ENCODE measurements at places on chromosomes 12 and 14. TPM values are rescaled to one million over a fixed set of nuclear protein-coding genes. Genes with fewer than 3 reads are reported as not detected.

Gene CRACR2A
- total RNA-seq, result 5.2 TPM

DNA sequence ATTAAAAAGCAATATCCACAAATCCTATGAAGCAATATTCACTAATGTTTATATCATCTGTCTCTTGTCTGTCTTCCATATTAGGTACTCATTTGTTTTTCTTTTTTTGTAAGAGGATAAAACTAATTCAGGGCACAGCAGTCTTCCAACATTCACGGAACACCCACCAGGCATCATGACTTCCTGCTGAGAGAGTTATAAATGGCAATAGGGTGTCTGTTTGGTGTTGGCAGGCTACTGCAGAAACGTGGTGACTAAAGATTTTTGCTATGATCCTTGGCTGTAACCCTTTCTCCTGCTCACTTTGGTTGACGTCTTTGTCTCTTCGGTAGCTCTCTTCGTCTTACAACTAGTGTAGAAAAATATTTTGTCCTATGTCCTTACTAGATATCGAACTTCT, 860.6 kb upstream of the MGAT4C start:
- no peak for DNase-seq

DNA sequence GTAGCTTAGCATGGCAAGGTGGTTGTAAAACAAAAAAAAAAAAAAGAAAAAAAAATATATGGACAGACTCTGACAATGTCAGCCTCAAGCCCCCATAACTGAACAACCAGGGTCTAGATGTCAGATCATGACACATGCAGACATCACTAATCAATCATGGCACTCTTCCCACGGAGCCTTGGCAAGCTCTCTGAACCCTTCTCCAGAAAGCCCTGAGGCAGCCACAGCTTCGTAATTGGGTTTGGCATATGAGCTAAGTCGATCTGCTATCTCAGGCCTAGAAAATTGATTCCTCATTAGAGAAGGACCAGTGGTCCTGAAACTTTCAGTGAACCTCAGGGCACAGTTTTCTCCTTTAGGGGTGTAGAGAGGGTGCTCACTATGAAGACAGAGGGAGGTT, 112.2 kb downstream of the GPR135 start:
- no peak for DNase-seq

- no peak for DNase-seq
Measured at GRCh38 chr12:128783129-128783574, 40.6 kb downstream of the SLC15A4 start.

DNA sequence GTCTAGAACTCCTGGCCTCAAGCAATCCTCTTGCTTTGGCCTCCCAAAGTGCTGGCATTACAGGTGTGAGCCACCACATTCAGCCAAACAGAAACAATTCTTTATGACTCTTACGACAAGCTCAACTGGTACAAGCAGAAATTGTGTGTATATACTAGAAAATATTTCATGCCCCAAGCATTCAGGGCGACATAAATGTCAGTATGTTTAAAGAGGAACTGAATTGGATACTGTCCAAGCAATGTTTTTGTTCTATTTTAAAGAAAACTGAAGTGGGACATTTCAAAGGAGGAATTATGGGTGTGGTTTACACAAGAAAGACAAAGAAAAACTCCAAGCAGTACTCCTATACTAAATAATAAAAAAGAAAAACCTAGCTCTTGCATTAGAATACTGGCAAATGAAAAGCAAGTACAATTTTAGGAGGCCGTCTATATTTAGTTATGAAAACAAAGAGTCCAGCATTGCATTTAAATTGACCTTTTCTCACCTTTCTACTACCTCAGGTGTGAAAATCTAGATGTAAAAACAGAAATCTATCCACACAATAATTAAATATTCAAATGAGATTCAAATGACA, 48.9 kb downstream of the PPP1R12A start:
- DNase-seq, result no peak

DNA sequence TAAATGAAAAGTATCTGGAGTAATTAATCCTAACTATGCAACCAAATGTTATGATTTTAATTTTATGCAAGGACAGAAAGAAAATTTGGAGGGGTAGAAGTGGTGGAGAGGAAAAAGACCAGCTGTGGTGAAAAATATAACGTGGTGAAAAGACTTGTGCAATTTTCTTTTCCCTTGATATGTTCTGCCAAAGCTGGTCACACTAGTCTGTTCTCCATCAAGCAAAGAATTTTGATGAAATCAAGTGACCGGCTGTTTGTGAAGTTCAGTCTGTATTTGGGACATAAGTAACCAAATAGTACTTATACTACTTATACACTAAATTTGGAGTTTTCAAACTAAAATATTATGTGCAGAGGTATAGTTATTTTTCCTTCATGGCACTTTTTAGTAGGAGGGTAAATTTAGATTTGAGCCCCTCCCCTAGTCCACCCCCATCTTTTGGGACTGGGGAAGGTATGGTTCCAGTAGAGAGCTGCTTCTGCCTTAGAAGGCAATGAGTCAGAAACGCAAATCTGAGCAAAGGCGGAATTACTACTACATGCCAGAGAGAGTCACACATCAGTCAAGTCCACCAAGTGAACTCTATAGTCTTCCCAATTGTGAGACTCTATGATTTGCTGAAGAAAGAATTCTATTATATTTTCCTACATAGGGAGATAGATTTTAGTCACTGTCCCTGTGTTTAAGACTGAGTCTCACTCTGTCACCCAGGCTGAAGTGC, 229.7 kb downstream of the SLC25A21 start:
- DNase-seq, result no peak

- no peak for DNase-seq
Measured at GRCh38 chr14:52380294-52380693, 66.2 kb downstream of the PTGER2 start.

GRCh38 chr12:1907652-1908611, 10.5 kb downstream of the CACNA2D4 start:
- no peak for DNase-seq

DNA sequence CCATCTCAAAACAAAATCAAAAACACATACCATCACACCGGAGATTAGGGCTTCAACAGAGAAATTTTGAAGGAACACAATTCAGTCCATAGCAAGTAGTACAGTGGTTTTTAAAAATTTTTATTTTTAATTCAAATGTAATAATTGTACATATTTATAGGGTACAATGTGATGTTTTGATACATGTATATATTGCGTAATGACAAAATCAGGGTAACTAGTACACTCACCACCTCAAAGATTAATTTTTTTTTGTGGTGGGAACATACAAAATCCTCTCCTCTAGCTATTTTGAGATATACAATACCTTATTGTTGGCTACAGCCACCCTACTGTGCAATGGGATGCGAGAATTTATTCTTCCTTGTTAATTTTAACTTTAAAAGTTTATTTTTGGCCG, 26.0 kb upstream of the ETFBKMT start:
- DNase-seq, result no peak

Gene KRT72
- not detected for total RNA-seq

Gene MMP19
- 3.4 TPM for total RNA-seq

- peak; percentile 39 for DNase-seq
Measured at GRCh38 chr14:87805315-87805723, 187.7 kb downstream of the GALC start.
